ENCODE measurements at places on chromosomes 16 and 17. TPM values are rescaled to one million over a fixed set of nuclear protein-coding genes. Genes with fewer than 3 reads are reported as not detected.
A peak's percentile ranks its signal among the peaks of the same experiment; 100 is the strongest.

The SNN gene
- total RNA-seq, result 9.1 TPM

The GCGR gene
- total RNA-seq, result not detected

The TEX14 gene
- 0.07 TPM for total RNA-seq

The PITPNC1 gene
- 18.7 TPM for total RNA-seq

The BAIAP3 gene
- total RNA-seq, result not detected

The CHST4 gene
- total RNA-seq, result not detected

The CALB2 gene
- total RNA-seq, result not detected

The KRTAP1-1 gene
- not detected for total RNA-seq

The KRT36 gene
- not detected for total RNA-seq

GRCh38 chr17:70523426-70523825 lies 354.1 kb downstream of the KCNJ2 start:
- no peak for DNase-seq

- no peak for DNase-seq
Measured at GRCh38 chr17:50430821-50431618, 5.0 kb downstream of the ACSF2 start.

DNA sequence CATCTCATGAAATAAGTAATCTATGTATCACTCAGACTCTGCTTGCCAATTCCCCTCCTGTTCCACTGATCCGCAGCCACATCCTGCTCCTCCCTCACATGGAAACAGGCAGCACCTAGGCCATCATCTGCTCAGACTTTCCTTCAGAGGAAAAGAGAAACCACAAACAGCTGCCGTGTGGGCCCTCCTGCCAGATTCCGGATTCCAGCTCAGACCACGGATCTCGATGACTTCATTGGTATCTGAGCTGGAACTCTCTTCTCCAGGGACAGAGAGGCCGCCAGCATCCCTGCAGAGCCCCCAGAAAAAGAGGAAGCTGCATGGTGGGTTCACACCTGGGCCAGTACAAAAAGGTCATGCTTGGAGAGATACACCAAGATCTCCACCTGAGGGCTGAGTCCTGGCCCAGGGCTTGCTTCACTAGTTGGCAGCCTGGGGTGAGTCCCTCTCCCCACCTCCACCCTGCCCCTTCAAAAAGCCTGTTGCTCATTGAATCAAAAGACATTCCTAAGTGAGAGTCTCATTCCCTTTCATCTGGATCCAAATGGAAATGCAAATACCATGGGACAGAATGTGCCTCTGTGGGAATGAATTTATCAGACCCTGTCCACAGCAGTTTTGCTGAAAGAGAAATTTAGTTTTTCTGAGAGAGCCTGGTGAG lies 47.2 kb downstream of the HOXB1 start:
- peak; percentile 83 for DNase-seq

- no peak for DNase-seq
Measured at GRCh38 chr17:82055965-82056728, 4.4 kb downstream of the GPS1 start.

DNA sequence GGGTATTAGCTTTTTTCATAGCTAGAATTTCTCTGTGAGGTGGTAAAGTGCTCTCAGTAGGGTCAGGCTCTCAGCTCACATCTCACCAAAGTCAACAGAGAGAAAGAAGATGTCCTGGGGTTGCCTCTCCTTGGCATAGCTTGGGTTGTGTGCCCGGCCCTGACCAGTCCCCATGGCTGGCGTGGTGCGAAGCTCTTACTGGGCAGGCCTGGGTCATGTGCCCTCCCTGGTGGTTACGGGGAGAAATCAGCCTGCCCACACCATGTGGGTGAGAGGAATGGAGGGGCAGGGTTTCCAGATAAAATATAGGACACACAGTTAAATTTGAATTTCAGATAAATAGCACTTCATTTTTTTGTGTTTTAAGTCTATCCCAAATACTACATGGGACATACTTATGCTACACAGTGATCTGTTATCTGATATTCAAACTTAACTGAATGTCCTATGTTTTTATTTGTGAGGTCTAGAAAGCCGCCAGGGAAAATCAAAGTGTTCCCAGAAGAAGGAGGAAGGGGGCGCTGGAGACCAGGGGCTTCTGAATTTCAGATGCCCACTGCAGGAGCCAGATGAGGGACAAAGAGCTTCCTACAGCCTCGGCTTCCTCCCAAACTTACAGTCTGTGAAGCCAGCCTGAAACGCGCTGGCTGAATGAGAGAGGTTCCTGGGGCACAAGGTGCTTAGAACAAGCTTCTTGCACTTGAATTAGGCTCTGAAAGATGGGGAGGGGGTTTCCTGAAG lies 45.4 kb downstream of the NKD1 start:
- DNase-seq, result no peak

DNA sequence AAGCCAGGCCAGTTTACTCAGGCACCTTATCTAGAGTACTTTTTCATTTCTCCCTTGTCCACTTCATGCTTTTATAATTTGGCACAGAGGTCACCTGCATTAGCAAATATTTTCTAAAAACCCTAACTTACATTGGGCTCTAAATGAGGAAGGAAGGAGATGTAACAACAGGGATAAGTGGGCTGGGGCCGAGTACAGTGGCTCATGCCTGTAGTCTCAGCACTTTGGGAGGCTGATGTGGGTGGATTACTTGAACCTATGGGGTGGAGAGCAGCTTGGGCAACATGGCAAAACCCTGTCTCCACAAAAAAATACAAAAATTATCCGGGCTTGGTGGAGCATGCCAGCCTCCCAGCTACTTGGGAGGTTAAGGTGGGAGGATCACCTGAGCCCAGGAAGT lies 55.9 kb downstream of the TMEM100 start:
- no peak for DNase-seq

- no peak for DNase-seq
Measured at GRCh38 chr17:41392278-41392677, 5.1 kb downstream of the KRT31 start.

DNA sequence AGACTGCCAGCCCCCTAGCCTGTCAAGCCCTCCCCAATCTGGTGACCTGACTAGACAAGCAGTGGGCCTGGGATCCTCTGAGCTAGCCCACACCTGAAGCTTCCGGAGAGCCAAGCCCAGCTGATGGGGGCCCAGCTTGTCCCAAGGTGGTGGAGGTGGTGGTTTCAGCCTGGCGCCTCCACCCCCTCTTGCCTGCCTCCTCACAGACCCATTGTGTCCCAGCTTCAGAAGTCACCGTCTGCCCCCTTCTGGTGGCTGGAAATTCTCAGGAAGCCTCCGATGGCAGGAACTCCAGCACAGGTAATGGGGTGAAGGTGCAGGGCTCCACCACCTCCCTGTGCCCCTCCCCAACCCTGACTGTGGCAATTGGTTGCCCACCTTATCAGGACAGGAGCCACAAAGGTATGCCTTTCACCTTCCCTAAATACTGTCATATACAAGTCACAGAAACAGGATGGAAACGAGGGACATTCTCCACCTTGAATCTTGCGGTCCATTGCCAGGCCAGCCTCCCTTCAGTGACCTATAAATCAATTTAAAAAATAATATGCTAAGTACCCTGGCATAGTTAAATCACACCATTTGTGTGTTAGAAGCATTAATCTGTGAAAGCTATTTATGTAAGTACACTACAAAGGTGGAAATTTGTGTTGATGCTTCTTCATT lies 66.0 kb upstream of the ZNF423 start:
- DNase-seq, result peak; percentile 80

- DNase-seq, result no peak
Measured at GRCh38 chr17:8420041-8420934, 15.4 kb upstream of the NDEL1 start.

GRCh38 chr17:15181333-15181732 lies 83.8 kb downstream of the PMP22 start:
- no peak for DNase-seq

DNA sequence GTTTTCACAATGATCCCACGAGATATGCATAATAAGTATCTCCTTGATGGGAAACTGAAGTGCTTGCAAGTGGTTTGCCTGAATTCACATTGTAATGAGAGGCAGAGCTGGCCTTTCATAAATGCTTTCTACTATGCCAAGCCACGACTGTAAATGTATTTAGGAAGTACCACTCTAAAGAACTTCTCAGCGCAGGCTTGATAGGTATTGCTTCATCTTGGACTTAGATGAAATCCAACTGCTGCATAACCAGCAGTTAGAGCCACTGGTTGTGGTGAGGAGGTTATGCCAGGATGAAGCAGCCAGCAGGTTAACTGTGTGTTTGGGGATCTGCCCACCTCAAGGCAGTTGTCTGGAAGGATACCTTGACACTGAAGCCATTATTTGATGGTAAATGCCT lies 26.8 kb downstream of the MARCHF10 start:
- no peak for DNase-seq

DNA sequence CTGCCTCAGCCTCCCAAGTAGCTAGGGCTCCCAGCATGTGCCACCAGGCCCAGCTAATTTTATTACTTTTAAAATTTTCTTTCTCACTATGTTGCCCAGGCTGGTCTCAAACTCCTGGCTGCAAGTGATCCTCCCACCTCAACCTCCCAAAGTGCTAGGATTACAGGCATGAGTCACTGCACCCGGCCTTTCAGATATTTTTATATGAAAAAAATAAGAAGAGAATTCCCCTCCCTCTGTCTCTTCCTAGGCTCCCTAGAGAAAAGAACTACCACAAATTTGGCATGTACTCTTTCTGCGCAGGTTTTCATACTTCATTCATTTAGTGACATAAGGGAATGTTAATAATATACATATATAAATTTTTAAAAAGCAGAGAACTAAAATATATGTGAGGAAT lies 21.7 kb upstream of the SMURF2 start:
- no peak for DNase-seq

- DNase-seq, result no peak
Measured at GRCh38 chr16:62977876-62978275, 941.6 kb upstream of the CDH8 start.

DNA sequence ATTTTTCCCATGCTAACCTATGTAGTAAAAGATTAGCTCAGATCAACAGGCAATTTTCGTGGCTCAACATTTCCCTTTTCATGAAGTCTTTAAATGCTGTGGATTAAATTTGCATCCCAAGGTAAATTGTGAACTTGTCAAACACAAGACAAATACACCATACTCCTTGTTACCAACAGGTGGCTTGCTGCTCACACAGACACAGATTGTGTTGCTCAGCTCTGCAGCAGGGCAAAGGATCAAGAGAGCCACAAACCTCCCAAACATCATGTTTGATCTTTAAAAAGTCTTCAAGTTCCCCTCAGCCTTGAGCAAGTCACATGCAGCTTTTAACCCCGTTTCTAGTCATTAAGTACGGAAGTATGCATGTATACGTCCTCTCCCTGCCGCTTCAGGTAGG lies 119.6 kb upstream of the CNTNAP4 start:
- DNase-seq, result no peak

DNA sequence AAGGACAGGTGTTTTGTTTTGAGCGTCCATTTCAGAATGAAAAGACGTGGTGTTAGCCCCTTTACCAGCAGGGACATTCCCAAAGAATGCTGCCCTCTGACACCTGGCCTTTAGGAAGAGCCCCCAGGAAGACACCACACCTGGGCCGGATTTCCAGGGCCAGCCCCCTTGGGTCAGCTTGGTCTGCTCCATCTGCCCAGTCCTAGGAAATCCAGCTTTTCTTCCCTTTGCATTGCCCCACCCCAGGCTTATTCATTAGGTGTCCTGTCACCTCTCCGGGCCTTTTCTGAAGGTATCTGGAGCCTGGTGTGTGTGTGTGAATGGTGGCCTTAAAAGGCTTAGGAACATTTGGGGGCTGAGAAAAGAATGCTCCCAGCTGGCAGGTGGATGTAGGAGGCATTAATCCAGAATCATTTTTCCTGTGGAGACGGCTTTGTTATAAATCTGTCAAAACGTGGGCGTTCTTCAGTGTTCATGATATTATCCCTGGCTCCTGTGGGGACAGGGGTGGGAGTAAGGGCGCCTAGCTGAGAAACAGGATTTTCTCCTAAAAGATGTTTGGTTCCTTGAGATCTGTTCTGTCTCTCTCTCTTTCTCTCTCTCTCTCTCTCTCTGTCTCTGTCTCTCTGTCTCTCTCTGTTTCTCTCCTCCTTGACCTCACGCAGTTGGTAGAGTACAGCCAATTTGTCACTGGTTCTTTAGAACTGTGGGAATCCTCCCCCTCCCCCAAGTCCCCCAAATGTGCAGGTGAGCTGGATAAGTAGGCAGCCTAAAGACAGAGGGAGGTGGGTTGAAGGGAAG lies 84.0 kb downstream of the NTN1 start:
- no peak for DNase-seq

DNA sequence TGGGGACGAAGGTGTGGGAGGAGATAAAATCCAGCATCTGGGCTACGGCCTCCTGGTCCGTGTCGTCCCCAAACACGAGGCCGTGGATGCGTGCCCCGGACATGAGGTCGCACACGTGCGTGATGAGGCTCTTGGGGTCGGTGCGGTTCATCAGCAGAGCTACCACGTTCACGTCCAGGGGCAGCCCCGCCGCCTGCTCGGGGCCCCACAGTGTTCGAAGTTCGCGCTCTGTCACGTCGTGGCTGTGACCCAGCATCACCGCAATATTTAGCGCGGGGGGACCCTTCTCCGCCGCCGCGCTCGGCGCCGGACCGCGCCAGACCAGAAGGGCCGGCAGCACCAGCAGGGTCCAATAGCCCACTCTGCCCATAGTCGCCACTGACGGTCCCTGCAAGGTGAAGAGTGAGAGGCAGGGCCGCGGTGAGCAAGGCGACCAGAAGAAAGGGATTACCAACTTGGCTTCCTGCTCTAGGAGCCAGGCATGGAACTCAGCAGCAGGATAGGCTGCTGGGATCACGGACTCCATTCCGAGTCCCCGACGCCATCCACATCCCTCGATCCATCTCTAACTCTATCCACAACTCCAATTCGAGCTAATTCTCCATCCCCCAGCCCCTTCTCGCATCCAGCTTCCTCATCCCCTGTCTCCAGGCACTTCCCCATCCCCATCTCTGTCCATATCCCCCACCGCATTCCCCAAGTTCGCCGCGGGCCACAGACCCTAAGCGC lies 2.0 kb downstream of the GRIN2A start:
- DNase-seq, result no peak

GRCh38 chr17:81805707-81806460 lies 1.9 kb downstream of the GCGR start:
- DNase-seq, result no peak

- DNase-seq, result no peak
Measured at GRCh38 chr17:48162306-48162934, 54.9 kb downstream of the SNX11 start.

GRCh38 chr17:2542456-2542855 lies 30.8 kb upstream of the METTL16 start:
- DNase-seq, result no peak

DNA sequence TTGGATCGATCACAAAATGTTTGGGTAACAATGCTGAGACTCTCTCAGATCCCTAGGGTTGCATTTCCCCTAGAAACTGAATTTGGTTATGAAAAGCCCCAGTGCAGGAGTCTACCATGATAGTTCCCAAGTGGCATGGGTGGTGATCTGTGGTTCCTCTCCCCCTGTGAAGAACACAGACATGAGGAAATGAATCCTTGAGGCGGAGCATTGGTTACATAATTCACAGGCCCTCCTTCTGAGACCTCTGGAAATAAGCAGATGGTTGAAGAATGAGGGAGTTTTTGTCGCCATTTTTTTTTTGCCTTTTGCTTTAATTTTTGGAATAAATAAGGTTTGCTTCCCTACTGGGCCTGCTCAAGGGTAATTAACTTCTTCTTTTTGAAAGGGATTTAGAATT lies 597.0 kb upstream of the RBFOX1 start:
- DNase-seq, result no peak

GRCh38 chr17:66967837-66968543 lies 3.5 kb downstream of the CACNG4 start:
- DNase-seq, result peak; percentile 58

Measured in activated CD4-positive, alpha-beta T cell treated with anti-CD3 and anti-CD28 coated beads, Interleukin-2, amount 10 ng/mL, durations not matched to agents 24 days and 14 days (primary cell).